Activated CD8-positive, alpha-beta T cell treated with anti-CD3 and anti-CD28 coated beads for 36 hours (primary cell): ENCODE measurements at places on chromosomes 5 and 9.

- no peak for DNase-seq
Observed at GRCh38 chr9:136028760-136029470, 66.2 kb downstream of the NACC2 start.

DNA sequence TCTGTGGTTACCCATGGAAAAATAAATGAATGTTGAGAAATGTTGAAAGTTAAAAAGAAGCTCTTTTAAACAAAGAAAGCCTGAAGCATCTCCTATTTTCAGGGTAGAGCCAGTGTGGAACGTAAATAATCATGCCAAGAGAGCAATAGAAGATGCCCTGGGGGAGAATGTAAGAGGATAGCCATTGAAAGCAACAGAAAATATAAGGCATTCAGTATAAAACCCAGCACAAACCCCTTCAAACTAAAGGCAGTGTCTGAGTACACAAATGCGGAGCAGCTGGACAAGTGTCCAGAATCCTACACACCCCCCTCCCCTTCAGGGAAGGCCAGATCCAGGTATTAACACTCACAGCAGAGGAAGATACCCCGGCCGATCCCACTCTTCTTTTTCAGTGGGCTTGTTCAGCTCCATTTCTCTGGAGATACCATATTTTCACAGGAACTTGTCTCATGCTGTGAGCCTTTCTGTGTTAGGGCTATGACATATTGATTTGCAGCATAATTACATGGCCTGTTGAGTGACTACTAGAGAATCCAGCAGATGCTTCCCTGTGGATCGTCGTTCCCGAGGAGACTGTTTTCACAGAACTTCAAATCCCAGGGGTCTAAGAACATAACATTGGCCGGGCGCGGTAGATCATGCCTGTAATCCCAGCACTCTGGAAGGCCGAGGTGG, 101.2 kb downstream of the PLK2 start:
- DNase-seq, result no peak

GRCh38 chr9:27457445-27457844, 66.6 kb upstream of the IFNK start:
- peak; percentile 21 for DNase-seq

DNA sequence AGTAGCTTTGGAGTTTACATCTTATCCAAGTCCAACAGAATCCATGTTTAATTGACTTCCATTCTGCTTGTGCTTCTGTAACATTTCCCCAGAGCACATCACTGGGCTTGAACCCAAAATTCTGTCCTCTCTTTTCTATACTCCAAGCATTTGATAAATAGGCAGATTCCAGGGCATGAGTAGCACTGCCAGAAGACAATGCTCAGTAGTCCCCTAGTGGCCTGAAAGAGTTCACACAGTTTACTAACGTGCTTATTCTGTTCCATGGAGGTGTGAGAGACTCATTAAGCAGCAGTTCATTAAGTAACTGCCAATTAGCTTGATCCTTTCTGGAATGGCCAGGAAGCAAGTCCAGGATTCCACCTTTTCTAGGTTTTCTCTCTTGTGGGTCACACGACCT, 9.4 kb upstream of the GABRA6 start:
- DNase-seq, result no peak

DNA sequence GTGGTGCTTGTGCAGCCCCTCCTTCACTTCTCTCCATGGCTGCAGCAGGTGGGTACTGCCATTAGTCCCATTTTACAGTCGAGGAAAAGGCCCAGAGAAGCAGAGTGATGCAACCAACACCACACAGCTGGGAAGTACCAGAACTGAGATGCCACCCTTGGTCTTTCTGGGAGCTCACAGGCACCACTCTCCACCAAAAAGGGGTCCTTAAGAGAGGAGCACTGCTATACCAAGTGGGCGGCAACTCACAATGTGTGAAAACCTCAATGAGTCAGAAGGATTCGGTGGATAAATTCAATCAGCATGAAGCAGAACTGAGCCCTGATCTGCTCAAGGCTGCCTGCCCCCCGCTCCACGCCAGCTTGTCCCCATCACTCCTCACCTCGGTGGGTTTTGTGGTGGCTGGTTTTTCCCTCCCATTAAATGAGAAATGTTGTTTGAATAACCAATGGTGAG, 213.7 kb downstream of the FSTL4 start:
- DNase-seq, result peak; percentile 91

- peak; percentile 84 for DNase-seq
Observed at GRCh38 chr9:34985311-34985899, 4.1 kb upstream of the DNAJB5 start.

DNA sequence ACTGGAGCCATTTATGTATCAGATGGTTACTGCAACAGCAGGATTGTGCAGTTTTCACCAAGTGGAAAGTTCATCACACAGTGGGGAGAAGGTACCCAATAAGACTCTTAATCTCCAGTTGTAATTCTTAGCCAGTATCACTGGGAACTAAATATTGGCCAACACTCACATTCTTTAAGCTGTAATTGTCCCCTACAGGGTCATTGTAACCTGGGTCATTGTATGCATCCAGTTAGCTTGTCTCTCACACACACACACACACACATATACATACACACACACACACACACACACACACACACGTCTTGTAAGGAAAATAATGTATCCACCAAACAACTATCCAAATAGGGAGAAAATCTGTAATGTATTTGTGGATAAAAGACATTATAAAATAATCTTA, 113.0 kb downstream of the GIN1 start:
- DNase-seq, result no peak

DNA sequence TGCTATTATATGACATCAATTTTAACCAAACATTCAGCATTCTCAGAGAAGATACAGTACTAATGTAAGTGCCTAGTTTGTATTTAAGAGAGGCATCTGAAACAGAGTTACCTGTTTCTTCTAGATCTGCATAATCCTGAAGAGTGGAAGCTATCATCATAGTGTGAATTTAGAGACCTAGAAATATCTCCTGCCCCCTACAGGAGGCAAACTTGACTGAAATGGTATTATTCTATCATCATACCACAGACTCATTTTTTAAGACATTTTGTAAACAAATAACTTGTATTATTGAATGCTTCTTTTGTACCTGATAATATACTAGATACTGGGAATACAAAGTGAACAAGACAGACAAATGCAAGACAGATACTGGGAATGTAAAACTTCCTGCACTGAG, 216.8 kb upstream of the RPS23 start:
- DNase-seq, result no peak

GRCh38 chr5:28580616-28581015, 1542.2 kb upstream of the CDH9 start:
- no peak for DNase-seq

- DNase-seq, result no peak
Observed at GRCh38 chr5:115559524-115559923, 14.9 kb upstream of the FEM1C start.

DNA sequence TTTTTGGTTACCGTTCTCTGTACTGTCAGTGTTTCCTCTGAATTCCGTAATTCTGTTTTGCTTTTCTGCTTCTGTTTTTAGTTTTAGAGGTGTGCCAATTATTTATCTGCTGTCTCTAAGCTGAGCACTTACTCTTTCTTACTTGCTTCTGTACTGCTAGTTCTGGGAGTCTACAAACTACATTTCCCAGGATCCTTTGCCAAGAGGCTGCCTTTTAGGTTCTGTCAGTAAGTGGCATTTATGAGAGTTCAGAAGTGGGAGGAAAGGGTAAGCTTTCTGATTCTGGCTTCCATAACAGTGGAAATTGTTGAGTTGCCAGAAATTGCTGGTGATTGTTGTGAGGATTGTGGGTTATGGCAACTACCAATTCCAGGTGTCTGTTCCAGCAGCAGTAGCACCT, 102.4 kb downstream of the OSTF1 start:
- DNase-seq, result no peak

- DNase-seq, result peak; percentile 1
Observed at GRCh38 chr9:134192311-134192950, 28.1 kb upstream of the RNU6ATAC start.

GRCh38 chr5:42852826-42853225, 41.1 kb upstream of the SELENOP start:
- no peak for DNase-seq

DNA sequence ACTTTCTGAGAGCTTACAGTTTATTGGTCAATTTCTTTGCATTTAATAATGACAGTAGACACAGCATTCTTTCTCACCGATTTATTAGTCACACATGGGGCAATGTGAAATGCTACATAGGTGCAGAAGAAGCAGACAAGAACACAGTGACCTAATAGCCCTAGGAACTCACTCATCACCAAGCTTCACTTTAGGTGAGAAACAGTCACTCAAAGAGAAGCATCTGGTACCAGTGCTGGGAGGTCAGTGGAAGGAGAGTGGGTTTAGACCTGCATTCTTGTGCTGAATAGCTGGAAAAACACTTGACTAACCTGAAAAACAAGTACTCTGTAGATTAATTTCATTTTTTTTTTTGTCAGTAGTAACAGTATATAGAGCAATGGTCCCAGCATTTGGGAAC, 179.6 kb downstream of the GRIA1 start:
- DNase-seq, result no peak

- no peak for DNase-seq
Observed at GRCh38 chr5:78983601-78984438, 1.3 kb downstream of the ARSB start.

GRCh38 chr5:32507738-32508434, 63.3 kb upstream of the ZFR start:
- DNase-seq, result no peak
